Left ventricle myocardium superior (tissue), 1 donor: ENCODE measurements at places on chromosomes 12 and 14. TPM values are rescaled to one million over a fixed set of nuclear protein-coding genes. Genes with fewer than 3 reads are reported as not detected.
A peak's percentile ranks its signal among the peaks of the same experiment; 100 is the strongest.

Gene MYH6
- 4,258 TPM for total RNA-seq

- no peak for DNase-seq
These were observed 5.0 kb downstream of the DENND5B start for GRCh38 chr12:31585895-31586294.

GRCh38 chr14:101334656-101335055, 226.6 kb upstream of the DIO3 start:
- no peak for DNase-seq

- no peak for DNase-seq
These were observed at the start of gene GPR135 for GRCh38 chr14:59465316-59466135. Gene GPR135 (minus strand): TSS chr14:59465380. CDS start chr14:59465226, 154 bp downstream.

DNA sequence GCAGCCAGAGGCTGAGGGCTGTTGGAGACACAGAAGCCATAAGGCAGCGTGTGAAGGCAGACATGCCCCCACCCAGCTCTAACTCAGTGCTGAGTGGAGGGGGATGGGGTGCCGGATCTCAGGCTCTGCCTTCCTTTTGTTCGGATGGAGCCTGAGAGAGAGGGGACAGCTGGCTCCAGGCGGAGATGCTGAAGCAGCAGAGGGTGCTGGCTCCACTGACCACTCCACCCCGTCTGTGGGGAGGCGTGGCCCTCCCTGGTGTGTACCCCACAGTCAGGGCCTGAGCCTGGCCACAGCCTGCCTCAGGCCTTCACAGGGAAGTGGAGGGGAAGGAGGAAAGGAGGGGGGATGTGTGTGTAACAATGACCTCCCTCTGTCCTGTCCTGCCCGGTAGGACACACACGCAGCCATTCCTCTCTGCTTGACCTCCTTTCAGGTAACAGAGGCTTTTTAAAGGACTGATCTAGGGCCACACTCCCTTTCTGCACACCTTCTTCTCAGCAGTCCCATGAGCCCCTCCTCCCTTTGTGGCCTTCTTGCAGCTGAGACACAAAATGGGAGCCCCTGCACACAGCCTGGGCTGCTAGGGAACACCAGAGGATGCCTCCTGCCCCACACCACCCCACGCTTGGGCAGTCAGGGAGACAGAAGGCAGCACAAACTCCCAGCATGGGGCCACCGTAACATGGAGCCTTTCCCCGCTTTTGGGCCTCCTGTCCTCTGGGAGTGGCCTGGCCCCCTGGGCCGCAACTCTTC, 9.6 kb upstream of the ENDOU start:
- peak; percentile 71 for DNase-seq

GRCh38 chr12:77847060-77847541, 16.4 kb downstream of the NAV3 start:
- no peak for DNase-seq
